Activated T-cell treated with anti-CD3 and anti-CD28 coated beads, Interleukin-2, amount 50 U/mL, for 4 hours (primary cell): ENCODE measurements at places on chromosomes 7 and 10.

DNA sequence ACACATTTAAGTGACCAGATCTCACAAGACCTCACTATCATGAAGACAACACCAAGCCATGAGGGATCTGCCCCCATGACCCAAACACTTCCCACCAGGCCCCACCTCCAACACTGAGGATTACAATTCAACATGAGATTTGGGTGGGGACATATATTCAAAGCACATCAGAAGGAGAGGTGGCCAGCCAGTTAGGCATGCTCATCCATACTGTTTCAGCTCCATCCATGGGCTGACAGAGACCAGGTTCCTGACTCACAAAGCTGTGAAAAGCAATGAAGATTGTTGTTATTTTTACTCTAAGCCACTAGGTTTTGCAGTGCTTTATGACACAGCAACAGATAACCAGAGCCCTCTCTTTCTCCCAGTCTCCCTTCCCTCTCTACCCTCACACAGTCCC is 36.0 kb downstream of the C10orf71 start:
- DNase-seq, result no peak

DNA sequence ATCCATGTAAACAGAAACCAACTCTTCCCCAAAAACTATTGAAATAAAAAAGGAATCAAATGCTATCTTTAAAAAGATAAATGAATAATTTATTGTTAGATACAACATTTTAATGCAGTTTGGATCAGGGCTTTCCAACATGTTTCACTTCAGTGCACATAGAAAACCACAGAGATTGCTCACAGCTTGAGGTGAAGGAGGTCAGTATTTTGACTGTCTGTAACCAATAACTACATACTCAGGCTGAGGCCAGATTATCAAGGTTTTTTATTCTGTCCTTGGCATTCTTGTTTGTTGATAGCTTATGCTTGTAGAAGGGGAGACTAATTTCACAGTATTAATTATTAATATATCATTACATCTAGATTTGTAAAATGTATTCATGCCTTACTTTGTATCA is 195.5 kb downstream of the PRKG1 start:
- DNase-seq, result no peak

DNA sequence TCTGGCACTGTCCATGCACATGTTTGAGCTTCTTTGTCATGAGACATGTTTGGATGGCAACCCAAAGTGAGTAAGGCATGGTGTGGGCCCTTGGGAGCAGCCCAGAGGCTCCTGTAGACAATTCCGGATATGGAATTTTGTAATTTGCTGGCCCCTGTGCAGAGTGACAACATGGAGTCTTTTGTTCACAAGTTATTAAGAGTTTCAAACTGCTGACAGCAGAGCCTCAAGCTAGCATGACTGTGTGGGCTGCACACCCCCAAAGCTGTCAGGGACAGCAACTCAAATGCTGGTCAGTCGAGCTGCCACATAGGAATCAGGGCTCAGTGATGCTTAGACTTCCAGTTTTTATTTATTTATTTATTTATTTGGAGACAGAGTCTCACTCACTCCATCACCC is 7.0 kb upstream of the MYL7 start:
- DNase-seq, result no peak

GRCh38 chr7:106818736-106819135 is 46.3 kb upstream of the PIK3CG start:
- no peak for DNase-seq

DNA sequence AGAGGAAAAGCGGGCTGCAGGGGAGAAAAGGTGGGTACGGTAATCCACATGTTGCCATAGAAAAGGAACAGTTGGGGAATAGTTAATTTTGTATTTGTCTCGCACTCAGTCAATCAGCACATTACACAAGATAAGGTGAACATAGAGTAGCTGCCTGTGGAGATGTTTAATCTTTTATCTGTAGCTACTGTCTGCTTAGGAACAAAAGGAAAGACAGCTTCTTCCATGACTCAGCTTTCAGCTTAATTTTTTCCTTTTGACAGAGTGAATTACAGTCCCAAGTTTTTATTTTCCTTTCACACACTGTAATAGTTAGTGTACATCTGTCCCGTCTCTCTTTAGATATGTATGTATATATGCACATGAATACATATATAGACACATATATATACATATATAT is 39.3 kb upstream of the PODXL start:
- no peak for DNase-seq

GRCh38 chr10:87659571-87660483 is at the start of gene PAPSS2:
PAPSS2 (plus strand) TSS chr10:87659878; CDS start chr10:87659982, 104 bp downstream.
- no peak for DNase-seq

DNA sequence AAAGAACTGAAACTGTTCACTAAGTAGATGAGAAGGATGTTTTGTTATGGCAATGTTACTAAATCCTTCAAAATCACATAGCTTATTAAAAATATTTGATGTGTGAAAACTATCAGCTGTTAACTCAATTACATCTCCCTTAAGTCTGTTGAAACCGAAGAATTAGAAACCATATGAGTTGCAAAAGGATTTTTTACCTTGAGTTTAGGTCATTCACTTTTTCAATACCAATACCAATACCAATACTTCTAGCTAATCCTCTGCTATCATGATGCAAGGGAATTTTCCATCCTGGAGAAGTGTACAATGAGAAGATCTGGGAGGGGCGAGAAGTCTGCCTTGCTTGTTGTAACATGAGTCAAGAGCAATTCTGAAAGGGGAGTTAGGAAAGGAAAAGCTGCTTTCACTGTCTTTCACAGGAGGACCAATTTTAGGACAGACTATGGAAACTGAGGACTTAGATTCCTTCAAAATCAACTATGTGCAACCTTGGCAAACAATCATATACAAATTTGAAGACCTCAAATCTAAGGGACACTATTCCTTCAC is 199.7 kb downstream of the IMMP2L start:
- no peak for DNase-seq

DNA sequence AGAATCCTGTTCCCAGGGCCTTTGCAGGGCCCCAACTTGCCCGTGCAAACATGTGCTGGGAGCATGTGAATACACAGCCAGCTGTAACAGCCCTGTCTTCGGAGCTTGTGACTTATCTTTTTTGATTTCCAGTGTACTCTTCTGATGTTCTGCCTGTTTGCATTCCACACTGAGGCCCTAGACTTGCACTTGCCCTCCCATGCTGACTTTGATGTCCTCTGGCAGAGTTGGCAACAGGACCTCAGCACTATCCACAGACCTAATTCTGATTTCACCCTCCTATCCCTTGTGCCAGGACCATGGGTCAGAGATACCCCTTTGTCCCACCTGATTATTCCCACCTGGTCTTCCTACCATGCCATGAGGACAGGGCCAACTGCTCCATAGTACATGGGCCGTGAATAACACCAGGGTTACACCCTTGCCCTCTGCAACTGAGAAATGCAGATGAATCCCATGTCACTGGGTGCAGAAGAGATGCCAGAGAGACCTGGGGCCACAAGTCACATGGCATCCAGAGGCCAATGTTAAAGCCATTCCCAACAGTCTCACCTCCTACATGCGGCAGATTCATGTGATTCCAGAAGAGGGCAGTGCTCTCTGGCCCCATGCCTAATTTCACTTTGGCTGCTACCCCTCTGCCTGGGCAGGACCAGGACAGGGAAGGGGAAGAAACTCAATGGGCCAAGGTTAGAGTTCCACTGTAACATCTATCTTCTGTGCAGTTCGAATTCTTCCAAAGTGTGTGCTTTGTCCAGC is 43.0 kb downstream of the SCRN1 start:
- DNase-seq, result no peak

DNA sequence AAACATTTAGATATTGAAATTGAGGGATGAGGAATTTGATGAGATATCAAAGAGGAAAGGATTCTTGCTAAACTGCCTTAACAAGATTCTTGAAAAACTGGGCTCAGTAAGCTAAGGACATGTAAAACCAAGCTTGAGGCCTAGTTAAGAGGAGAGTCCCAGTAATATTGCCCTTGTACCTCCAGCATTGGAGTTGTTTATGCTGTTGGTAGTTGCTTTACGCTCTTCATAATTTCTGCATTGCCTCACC is 156.1 kb upstream of the TRIM24 start:
- DNase-seq, result no peak

DNA sequence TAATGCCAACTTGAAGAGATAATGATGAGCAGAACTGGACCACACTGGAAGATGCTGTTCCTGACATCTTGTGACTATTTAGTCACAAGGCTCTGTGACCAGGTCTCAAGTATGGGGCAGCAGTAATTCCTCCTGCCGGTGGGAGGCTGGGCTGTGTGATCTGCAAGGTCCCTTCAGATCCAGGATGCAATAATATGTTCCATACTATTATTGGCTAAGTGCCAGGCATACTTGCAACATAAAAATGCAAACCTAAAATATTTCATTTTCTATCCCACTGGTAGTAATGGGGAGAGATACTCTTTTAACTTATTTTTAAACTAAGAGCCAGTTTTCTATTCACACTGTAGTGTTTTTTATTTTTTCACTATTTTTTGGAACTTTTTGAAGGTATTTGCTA is 171.5 kb downstream of the CYP26A1 start:
- DNase-seq, result no peak

GRCh38 chr7:107538001-107538400 is 25.7 kb downstream of the COG5 start:
- DNase-seq, result no peak

DNA sequence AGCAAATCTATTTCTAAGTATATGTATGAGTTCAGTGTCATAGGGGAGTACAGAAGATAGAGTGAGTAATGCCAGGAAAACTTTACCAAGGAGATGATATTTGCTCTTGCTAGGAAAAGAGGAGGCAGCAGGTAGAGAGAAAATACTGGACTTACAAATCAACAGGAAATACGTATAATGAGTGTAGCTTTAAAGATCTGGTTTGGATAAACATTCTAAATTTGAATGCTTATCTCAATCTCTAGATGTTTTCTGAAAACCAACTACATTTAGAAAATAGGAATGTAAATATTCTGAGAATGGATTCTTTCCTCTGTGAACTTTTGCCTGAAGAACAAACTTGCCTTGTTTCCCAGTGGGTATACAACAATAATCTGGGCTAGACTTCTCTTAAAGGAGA is 46.9 kb upstream of the GNAI1 start:
- DNase-seq, result no peak

- DNase-seq, result no peak
Observed at GRCh38 chr10:123442901-123443300, 223.3 kb upstream of the GPR26 start.

GRCh38 chr10:97483506-97483905 is 14.7 kb downstream of the MMS19 start:
- no peak for DNase-seq

GRCh38 chr10:50490241-50490640 is 133.5 kb downstream of the SGMS1 start:
- DNase-seq, result no peak

- DNase-seq, result no peak
Observed at GRCh38 chr10:121236621-121237020, 361.6 kb downstream of the FGFR2 start.

DNA sequence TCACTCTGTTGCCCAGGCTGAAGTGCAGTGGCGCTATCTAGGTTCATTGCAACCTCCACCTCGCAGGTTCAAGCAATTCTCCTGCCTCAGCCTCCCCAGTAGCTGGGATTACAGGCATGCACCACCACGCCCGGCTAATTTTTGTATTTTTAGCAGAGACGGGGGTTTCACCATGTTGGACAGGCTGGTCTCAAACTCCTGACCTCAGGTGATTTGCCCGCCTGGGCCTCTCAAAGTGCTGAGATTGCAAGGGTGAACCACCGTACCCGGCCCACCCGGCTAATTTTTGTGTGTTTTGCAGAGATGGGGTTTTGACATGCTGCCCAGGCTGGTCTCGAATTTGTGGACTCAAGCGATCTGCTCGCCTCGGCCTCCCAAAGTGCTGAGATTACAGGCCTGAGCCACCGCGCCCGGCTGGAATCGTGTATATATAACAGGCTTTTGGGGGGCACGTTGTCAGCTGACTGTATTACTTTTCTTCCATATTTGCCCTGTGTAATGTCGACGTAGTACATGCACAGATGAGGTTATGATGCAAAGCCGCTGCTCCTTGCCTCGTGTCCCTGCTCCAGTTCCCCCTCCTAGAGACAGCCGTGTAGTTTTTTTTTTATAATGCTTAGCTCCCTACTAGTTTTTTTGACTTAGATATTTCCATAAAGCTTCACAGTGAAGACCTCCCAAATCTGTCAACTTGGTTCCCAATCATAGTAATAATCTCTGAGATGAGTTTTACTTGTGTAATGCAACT is 883 bp upstream of the TRA2A start:
- no peak for DNase-seq

DNA sequence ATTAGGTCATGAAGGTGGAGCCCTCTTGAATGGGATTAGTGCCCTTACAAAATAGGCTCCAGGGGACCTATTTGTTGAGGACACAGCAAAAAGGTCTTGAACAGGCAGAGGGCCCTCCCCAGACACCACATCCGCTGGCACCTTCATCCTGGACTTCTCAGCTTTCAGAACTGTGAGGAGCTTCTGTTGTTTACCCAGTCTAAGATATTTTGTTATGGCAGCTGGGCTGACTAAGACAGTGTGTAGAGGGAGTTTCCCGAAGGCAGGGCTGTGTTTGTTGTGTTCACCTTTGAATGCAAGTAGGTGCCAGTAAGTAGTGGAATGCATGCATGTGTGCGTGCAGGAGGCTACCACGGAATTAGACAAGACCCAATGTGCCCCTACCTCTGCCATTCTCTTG is 106.7 kb downstream of the PTPRE start:
- DNase-seq, result no peak

DNA sequence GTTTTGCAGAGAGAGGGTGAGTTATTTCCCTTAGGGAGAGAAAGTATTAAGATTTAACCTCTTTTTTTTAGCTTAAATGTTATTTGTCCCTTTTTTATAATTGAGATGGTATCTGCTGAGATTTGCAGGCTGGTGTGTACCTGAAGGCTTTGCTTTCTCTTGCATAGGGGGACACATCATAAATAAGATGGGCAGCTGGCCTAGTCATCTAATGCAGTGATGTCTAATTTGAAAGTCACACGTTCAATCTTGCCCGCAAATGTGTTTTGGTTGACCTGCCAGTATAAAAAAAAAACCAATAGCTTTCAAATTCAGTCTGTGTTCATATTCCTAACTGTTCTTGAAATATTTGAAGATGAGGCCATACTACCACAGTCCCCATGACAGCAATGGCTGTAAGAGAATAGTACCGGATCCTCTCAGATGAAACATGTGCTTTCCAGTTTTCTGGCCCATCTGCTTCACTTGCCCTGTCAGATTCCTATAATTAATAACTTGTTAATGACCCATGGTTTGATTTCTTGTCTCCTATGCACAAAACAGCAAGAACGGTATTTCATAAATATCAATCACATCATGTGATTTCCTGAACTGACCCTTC is 914.2 kb downstream of the IPMK start:
- DNase-seq, result no peak

- no peak for DNase-seq
Observed at GRCh38 chr7:56079450-56080185, 13.1 kb downstream of the PHKG1 start.

GRCh38 chr10:104250371-104250770 is 4.3 kb upstream of the GSTO1 start:
- no peak for DNase-seq
